RCC 7860 (cell line): ENCODE measurements at places on chromosomes 11 and 22.

GRCh38 chr11:45643598-45644260 is 21.7 kb downstream of the CHST1 start:
- DNase-seq = no peak

DNA sequence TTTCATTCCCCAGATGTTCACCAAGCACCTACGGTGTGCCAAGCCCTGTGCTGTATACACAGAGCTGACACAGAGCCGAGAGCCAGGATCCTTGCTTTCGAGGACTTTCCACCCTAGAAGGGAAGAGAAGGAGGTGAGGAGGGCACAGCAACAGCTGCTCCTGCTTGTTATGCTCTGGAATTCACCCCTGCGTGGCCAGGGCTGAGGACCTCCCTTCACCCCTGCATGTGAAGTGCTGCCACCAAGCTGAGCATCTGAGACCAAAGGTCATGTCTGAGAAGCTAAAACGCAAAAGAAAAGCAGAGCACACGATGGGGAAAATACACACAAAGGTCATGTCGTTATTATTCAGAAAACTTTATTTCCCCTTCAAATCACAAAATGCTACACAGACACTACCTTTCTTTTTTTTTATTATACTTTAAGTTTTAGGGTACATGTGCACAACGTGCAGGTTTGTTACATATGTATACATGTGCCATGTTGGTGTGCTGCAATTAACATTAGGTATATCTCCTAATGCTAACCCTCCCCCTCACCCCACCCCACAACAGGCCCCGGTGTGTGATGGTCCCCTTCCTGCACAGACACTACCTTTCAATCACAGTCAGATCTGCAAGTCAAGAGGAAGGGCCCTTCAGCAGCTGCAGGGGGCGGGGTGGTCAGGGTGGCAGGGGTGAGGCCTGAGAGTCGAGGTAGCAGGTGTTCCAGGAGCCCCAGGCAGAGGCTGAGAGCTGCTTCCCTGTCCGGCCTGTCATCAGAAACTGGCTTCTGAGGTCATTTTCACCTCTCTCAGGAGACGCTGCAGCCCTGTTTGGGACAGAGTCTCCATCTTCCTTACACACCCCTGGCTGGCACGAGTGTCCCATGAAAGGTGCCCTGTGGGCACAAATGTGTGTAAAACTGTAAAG is 40.1 kb upstream of the PRR5 start:
- DNase-seq = no peak

DNA sequence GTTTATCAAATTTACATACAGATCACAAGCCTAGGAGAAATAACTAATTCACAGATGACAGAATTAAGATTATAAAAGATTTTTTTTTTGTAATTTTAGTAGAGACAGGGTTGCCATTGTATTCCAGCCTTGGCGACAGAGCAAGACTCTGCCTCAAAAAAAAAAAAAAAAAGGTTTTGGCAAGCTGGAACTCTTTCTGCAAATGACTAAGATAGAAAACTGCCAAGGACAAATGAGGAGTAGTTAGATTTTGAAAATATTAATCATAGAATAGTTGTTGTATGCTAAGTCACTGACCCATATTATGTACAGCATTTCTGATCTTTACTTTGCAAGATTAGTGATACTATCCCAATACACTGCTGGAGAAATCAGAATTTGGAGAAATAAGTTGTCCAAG is 99.2 kb downstream of the C11orf65 start:
- no peak for DNase-seq

DNA sequence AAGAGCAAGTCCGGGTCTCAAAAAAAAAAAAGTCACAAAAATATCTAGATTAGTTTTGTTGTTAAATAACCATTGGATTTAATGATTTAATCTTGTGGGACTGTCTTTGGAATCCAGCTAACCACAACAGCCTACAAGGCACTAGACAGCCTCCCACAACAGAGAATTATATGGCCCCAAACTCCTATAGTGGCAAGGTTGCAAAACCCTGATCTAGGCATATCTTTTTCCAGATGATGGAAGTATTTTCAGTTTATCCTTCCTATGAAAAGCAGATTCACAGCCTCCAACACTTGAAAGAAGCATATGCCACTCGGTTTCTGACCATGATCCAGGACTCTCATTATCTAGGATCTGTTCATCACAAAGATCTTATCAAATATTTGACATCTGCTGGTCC is 5.4 kb upstream of the C11orf87 start:
- no peak for DNase-seq

- no peak for DNase-seq
Observed at GRCh38 chr11:134992981-134993380, 580.9 kb upstream of the B3GAT1 start.

DNA sequence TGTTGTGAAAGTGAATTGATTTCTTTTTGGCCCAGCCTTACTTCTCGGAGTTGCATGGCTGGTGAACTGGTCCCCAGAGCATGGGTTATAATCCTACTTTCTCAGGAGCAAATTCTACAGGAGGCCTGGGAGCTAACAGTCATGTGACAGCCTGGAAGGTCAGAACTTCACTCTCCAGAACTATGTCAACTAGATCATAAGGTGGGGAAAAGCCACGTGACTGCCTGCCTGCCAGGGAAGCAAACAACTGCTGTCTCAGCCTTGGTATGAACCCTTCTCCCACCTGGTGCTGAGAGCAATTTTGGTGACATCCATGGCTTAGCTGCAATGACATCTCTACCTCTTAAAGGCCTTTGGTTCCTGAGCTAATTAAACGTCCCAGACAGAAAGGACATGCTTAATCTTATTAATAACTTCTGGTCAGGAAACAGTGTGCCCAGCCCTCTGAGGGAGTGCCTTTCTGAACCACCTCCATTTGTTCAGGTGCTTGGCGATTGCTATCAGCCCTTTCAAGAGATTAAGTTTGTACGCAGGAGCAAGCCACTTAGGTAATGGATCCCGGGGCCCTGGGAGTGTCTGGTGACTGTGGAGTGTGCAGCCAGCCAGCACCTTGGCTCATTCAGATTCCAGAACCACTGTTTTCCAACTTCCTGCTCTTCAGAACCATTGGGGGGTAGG is 1.4 kb upstream of the CREB3L1 start:
- no peak for DNase-seq

DNA sequence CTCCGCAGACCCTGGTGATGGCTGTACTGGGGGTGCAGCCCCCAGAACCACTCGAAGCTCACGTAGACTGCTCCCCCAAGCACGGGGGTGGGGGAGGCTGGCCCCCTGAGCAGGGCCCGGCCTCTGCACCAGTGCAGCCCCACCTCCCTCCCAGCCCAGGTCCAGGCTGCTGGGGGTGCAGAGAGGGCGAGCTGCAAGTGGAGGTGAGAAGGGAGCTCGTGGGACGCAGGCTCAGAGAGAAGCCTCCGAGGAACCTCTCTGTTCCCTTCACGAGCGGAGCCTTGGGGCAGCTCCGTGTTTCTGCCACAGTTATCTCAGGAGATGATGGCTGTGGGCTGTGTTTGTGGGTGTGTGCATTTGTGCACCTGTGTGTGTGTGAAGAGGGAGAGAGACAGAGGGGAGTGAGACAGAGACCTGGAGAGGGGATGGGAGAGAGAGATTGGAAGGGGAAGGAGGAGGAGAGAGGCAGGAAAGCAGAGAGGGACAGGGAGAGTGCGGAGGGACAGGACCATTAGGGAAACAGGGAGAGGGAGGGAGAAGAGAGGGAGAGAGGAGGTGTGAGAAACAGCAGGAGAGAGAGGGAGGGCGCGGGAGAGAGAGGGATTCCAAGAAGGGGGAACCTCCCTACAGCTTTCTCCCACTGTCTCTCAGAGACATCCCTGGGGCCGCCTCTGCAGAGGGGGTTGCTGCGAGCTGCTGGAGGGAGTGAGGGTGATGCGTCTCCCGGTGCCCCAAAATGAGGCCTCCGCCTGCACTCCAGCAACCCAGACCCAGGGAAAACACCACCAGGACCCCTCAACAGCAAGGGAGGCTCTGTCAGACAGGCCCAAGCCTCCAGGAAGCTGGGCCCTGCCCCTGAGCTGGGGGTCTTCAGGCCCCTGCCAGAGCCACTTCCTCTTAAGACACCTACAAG is 1488.6 kb downstream of the BRD1 start:
- no peak for DNase-seq

DNA sequence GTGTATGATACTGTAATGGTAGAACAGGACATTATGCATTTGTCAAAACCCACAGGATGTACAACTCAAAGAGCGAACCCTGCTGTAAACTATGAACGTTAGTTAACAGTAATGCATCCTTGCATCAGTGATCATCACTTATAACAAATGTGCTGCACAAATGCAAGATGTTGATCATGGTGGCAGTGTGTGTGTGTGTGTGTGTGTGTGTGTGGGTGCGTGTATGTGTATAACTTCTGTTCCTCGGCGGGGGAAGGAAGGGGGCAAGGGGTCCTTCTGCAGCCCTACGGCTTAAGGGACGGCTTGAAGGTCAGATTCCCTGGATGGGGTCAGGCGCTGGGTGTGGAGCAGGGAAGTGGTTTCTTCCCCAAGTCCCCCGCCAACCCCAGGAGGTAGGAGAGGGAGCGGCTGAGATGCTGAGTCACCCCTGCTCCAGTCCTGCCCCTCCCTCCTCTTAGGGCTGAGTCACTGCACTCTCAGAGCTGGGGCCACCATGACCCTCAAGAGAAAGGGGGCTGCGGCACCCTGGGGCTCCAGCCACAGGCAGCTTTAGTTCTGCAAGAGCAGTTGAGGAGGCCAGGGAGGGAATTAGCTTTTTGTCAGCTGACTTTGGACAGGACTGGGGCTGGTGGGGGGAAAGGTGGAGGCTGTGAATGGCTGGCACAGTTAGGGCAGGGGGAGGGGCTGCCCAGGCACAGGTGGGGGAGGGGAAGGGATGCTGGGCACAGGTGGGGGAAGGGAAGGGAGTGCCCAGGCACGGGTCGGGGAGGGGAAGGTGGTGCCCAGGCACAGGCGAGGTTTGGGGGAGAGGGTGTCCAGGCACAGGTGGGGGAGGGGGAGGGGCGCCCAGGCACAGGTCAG is 8.8 kb upstream of the CTSD start:
- DNase-seq = peak; percentile 93
